ENCODE measurements at places on chromosomes 5 and 9.
A peak's percentile ranks its signal among the peaks of the same experiment; 100 is the strongest.

DNA sequence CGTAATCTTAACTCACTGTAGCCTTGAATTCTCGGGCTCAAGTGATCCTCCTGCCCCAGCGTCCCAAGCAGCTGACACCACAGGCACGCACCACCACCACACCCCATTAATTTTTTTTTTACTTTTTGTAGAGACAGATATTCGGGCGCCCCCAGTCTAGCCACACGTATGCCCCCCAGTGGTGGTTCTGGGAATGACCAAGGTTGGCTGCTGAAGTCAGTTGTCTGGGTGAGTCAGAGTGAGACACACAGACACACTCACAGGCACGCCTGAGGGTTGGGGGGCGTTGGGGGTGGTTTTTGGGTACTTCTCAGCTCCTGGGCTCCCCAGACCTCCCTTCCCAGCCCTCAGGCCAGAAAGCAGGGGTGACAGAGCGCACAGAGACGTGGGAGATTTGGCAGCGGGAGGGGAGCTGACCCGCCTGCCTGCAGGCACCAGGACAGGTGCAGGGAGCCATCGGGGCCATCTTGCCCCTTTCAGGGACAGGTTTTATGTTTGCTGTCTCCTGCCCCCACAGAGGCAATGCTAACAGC is 4.2 kb upstream of the ENTPD8 start:
- peak; percentile 22 for DNase-seq

DNA sequence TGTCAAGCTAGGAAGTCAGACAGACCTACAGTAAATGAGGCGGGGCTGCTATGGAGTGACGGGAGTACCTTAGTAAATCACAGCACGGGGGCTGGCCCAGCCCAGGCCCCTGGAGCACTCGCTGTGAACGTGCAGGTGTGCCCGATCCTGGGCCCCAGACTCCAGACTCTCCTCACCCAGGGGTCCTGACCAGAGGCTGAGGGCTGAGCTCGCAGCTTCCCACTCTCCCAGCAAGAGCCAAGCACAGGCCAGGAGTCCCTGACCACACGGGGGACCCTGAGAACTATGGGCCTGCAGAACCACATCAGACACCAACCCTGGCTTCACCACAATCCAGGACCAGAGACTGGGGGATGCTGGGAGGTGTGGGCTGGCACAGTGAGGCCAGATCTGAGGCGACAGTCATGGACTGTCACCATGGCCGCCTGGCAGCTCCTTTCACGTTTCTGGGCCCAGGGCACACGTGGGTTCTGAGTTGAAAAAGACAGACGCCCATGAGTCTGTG is 73.4 kb downstream of the ADAMTS2 start:
- no peak for DNase-seq

- no peak for DNase-seq
Measured at GRCh38 chr5:58153255-58153654, 306.6 kb downstream of the PLK2 start.

DNA sequence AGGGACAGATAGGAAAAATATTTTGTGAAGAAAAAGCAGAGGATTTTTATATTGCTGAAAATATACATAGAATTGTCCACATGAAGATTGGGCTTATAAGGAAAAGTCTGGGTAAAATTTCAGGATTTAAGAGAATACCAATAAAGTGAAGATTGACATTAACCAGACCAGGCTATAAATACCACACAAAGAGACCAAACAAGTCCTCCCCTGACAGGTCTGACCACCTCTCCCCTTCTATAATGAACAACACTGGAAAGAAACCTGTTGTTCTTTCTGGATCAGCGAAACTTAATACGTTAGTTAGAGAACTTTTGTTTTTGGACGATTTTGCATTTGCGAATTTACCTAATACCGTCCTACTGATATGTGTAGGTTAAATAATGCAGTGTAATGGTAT is 138.3 kb downstream of the ISL1 start:
- no peak for DNase-seq

GRCh38 chr5:159050316-159051143 is 49.2 kb downstream of the EBF1 start:
- no peak for DNase-seq

- DNase-seq = no peak
Measured at GRCh38 chr9:34796924-34797323, 87.0 kb upstream of the CCL21 start.

DNA sequence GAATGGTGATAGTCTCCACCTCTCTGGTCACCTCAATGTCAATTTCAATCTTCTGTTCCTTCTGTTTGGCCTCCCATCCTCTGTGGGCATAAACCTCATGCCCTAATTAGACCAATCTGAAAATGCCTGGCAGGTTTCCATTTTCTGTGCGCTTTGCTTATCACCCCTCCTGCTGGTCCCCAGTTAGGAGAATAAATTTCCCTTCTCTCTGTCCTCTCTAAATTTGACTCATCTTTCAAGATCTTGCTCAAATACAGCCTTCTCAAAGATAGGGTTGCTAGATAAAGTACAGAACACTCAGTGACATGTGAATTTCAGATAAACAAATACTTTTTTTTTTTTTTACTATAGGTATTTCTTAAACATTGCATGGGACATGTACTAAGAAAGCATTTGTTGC is 69.4 kb upstream of the CD180 start:
- DNase-seq = no peak

GRCh38 chr9:13952906-13953305 is 361.0 kb downstream of the NFIB start:
- no peak for DNase-seq

DNA sequence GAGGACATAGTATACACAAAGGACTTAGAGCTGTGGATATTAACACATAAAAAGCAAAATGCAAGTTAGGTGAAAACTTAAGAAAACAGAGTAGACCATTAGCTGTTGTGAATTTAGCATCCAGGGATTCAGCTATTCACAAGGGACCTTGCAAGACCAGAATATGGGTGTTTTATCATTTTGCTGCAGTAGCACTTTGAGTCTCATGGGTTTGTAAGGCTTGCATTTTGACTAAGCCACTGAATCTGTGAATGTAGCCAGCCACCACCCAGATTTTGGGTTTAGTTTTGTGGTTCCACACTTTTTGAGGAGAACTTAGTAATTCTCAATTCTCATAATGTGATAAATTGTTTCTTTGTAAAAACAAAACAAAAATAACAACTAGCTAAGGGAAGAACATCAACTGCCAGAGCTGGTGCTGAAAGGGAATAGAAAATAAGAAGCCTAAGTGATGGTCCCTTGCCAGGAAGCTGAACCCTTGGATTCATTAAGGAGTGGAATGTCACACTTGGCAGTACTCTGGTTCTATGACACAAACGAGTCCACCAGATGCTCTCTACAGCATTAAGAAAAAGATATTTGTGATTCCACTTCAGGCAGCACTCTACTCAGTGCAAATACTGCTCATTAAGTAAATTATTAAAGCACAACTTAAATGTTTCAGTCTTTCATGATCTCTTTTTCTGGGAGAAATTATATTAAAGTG is 557.4 kb upstream of the ZNF462 start:
- no peak for DNase-seq

DNA sequence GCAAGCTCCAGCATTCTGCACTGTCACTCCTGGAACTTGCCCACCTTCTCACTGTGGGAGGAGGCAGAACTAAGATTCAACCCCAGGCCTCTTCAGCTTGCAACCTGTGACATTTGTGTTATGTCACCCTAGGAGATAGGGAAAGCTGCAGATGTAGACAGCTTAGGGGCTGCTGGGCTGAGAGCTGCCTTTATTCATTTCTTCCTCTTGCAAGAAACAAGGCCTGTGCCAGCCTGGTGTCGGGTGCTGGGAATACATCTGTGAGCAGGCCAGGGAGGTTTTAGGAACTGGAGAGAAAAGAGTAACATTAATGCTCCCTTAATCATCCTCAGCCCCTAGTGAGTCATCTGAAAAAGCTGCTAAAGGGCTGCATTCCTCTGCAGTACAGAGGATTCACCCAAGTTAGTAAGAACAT is 101.8 kb downstream of the FGF18 start:
- DNase-seq = peak; percentile 56

DNA sequence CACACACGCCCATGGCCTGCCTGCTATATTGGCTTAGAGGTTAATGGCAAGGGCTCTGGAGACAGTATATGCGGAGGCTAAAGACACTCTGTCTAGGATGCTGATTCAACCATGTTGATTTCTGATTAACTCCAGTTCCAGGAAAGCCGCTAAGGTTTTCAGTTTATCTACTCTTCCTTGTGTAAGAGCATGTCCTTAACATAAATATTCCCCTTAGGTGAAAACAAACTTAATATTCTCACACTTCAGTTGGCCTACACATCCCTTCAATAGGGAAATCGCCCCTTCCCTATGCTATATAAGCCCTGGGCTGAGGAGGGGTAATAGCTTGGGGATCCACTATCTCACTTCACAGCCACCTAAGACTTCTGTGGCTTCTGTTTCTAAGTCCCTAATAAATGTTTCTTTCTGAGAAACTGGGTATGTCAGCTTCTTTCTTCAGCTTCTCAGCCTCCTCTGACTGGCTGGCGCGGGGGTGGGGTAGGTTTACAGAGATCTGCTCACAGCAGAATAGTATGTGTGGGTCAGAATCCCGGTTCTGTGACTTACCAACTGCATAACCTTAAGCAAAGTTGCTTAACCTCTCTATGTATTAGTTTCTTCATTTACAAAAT is 4.3 kb upstream of the GPX3 start:
- no peak for DNase-seq

DNA sequence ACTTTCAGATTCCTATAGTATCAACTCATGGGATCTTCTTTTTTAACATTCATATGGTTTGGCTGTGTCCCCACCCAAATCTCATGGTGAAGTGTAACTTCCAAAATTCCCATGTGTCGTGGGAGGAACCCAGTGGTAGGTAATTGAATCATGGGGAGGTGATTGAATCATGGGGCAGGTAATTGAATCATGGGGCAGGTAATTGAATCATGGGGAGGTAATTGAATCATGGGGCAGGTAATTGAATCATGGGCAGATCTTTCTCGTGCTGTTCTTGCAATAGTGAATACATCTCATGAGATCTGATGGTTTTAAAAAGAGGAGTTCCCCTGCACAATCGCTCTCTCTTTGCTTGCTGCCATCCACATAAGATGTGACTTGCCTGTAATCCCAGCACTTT is 21.8 kb upstream of the AGGF1 start:
- DNase-seq = no peak
